ENCODE measurements at places on chromosomes 16 and 17.

GRCh38 chr17:879546-880442 is 97.6 kb downstream of the MRM3 start:
- DNase-seq, result no peak

- DNase-seq, result no peak
Observed at GRCh38 chr17:61594294-61594825, 3.3 kb upstream of the NACA2 start.

- DNase-seq, result no peak
Observed at GRCh38 chr17:8700546-8700945, 44.1 kb downstream of the CCDC42 start.

GRCh38 chr16:23691483-23692189 is 12.9 kb downstream of the PLK1 start:
- DNase-seq, result no peak

DNA sequence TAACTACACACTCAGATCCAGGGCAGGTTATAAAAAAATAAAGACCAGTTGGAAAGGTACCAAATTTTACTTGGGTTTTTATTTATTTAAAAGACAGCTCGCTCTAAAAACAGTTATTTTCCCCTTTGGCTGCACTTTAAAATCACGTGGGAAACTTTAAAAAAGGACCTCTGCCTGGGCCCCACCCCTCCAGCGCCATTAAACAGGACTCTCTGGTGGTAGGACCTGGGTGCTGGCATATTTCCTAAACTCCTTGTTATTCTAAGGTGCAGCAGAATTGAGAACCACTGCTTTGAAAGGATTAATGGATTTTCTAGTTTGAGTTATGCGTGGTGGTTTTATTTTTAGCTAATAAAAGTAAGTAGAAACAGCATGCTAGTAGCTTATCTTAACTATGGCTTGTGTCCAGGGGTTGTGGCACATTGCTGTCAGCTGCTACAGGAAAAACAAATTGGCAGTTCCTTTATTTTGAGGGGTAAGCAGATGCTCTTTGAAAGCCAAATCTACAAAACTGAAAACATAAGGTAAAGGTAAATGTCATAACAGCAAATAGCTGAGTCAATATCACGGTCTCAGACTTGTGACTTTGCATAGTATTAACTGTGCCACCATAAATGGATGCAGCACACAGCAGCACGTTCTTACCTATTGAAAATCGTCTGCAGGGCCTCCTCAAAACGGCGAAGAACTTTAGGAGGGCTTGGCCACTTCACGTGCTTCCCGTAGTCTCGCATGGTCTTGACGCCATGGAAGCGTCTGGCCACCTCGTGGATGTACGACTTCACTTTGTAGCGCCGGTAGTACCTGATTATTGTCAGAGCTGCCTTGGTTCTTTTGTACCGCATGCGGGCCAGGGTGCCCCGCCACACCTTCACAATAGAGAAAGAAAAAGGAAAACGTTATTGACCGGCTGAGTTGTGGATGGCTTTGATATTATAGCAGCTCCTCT is 172.0 kb downstream of the CDK5R1 start:
- DNase-seq, result no peak

DNA sequence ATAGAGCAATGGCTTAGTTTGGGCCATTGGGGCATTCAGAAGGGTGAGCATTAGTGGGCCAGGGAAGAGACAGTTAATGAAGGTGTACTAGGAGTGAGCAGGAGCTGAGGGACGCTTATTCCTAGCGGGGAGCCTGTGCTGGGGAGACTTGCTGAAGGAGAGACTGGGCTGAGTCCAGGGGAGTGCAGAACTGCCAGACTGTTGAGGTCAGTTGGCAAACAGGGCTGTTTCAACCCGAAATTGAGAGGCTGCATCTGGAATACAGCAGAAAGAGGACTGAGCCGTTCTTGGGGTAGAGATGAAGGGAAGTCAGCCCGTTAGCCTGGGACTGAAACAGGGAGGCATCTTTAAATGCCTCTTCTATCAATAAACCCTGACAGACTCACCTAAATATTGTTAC is 33.2 kb downstream of the MAP2K6 start:
- no peak for DNase-seq

DNA sequence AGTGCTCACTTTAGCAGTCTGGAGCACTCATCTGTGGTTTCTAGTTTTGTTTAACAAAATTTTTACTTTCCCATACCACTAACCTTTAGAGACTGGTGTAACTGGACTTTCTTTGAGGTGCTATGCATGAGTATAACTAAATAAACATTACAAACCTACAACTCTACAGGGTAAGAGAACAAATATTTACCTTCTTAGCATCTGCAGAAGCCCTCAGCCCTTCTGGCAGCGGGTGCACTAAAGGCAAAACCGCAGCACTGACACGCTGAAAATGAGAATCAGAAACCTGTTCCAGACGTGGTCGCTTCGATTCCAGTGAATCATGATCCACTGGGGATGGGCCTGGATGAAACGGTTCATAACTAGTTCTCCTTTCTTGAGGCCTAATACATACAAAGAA is 43.7 kb downstream of the NCOR1 start:
- no peak for DNase-seq

- DNase-seq, result peak; percentile 40
Observed at GRCh38 chr17:68161644-68162428, 86.0 kb upstream of the AMZ2 start.

DNA sequence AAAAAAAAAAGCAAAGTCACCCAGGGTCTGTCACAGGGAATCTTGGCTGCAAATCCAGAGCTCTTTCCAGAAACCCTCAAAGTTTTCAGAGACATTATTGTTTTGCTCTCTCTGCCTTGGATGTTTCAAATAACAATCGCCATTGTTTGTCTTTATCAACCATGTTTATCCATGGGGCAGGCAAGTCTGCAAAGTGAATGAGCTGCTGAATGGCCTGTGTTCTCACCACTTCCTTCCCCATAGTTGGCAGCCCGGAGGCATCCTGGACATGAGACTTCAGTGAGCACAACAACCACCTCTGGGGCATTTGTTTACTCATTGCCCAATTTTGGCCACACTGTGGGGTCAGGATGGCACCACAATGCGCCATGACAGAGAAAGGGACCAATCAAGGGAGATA is 53.1 kb upstream of the USP7 start:
- no peak for DNase-seq

GRCh38 chr16:57808589-57809228 is 6.4 kb upstream of the KIFC3 start:
- DNase-seq, result no peak

- DNase-seq, result no peak
Observed at GRCh38 chr17:21059761-21060160, 16.9 kb upstream of the USP22 start.

- no peak for DNase-seq
Observed at GRCh38 chr16:2771496-2772402, 5.3 kb downstream of the ELOB start.

GRCh38 chr17:4941319-4941610 is 1.2 kb downstream of the RNF167 start:
- DNase-seq, result no peak

DNA sequence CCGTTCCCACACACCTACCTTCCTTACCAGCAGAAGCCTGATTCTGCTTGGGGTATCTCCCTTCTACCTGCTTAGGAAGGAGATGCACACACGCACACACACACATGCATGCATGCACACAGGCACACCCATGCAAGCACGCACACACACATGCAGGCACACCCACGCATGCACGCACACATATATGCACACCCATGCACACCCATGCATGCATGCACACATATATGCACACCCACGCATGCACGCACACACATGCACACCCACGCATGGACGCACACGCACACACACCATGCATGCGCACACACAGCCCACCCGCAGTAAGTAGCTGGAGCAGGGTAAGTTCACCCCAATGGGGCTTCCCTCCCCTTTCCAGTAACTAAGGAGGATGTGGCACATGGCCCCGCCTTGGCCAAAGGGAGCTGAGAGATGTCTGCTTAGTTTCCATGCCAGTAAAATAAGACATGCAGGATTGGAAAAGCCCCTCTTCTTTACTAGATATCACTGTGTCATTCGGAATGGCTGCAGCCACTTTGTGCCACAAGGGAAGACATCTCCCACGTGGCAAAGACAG is 33.7 kb downstream of the ADCY9 start:
- DNase-seq, result no peak

DNA sequence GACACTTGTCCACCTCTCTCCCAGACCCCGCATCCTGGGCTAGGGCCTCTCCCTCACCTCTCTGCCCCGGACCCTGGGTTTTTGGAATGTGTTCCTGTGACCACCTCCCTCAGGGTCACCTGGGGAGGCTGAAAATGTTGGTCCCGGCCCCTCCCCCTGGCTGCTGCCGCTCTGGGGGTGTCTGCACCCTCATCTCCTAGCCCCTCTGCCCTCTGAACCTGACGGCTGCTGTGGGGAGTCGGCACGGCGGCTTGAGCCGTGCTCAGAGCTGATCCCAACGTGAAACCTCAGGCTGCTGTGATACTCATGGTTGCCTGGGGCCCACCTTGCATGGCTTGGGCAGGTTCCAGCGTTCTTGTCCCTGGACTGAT is 42.8 kb downstream of the ADCY7 start:
- no peak for DNase-seq

GRCh38 chr16:314795-315299 is 31.9 kb downstream of the PDIA2 start:
- DNase-seq, result no peak

DNA sequence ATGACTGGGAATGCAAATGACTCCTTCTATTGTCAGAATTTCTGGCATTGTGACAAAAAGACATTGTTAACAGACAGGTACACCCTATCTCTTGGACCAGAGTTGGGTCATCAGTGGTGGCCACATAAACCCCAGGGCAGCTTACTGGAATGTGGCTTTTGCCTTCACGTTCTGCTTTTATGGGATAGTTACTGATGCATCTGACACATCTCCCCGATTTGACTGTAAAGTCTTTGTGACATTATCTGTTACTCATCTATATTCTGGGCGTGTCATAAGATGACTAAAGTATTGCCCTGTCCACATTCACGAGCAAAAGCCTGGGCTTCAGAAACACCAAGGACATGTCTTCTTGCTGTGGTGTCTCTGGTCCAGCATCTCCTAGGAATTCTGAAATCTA is 18.7 kb upstream of the AQP8 start:
- no peak for DNase-seq

- DNase-seq, result no peak
Observed at GRCh38 chr17:47791025-47791424, 30.6 kb downstream of the OSBPL7 start.

DNA sequence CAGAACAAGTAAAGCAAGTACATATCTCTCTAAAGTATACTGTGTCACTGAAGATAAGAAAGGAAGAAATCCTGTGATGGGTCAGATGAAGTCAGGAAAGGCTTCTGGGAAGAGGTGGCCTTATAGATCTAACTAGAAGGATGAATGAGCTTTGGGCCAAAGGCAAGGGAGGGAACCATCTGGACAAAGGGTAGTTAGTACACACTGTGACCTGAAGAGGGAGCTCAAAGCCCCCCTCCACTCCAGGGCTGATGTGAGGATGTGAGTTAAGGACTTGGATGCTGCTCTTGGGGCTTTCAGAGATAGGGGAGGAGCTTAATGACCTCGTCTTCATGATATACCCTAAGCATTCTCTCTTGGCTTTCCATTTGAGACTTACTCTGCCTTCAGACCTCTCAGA is 185.3 kb upstream of the CACNG3 start:
- DNase-seq, result peak; percentile 40

- no peak for DNase-seq
Observed at GRCh38 chr17:21029036-21029435, 13.8 kb downstream of the USP22 start.

DNA sequence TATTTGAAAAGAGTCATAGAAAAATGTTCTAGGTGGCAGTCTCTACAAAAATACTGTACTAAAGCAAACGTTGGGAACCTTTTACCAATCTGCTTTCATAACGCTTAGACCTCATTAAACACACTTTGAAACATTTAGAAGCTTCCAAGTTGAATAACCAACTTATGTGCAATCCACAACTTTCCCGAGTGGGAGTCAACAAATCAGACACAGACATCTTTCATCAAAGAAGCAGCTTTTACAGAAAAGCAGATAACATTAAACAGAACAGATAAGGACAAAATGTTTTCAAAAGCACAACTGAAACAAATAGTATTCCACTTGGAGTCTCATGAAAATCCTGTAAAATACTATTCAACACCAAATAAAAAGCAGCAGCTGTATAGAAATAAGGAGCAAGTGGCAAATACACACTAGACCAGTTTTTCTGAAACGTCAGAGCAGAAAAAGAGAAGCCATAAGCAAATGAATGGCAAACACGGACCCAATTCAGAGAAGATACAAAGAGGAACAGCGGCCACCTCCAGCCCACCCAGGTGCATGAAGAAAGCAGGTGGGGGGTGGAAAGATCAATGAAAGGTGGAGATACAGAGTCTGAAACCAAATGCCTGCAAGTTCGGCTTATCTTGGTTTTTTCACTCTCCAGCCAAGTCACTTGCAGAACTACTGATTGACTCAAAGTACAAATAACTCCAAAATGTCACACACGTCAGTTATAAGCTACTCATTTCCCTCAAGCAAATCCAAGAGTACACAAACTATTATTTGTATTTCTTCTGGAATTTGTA is 18.4 kb upstream of the FBF1 start:
- DNase-seq, result no peak

GRCh38 chr16:59161679-59162078 is 427.6 kb upstream of the GOT2 start:
- DNase-seq, result no peak

GRCh38 chr17:32927724-32928585 is at the start of gene TMEM98:
Gene TMEM98, plus strand, starts transcription at chr17:32928153. Its CDS starts 3,376 bp downstream, at chr17:32931529.
- no peak for DNase-seq

DNA sequence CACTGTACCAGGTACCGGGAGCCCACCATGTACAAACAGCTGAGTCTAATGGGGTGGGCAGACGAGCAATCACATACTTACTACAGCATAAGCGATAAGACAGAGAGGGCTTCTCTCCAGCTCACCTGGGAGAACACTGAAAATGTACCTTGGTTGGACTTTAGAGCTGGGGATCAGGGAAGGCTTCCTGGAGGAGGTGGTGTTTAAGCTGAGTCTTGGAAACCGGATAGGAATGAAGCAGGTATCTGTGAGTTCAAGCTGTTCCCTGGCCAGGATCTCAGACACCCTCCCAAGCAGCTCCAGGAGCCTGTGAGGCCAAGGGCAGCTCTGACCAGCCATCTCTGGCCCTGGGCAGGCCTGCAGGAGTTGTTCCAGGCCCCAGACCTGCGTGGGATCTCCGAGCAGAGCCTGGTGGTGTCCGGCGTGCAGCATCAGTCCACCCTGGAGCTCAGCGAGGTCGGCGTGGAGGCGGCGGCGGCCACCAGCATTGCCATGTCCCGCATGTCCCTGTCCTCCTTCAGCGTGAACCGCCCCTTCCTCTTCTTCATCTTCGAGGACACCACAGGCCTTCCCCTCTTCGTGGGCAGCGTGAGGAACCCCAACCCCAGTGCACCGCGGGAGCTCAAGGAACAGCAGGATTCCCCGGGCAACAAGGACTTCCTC is 8.0 kb upstream of the SERPINF1 start:
- no peak for DNase-seq

- DNase-seq, result no peak
Observed at GRCh38 chr16:78703936-78704335, 604.5 kb downstream of the WWOX start.

Measured in type B pancreatic cell (in vitro differentiated cells).